ENCODE measurements at places on chromosomes 12 and 14.

- H3K4me1 ChIP-seq: no peaks in the 10 kb centered on the region
- H3K36me3 ChIP-seq: no peaks in the 10 kb centered on the region
- H3K4me3 ChIP-seq: no peak overlapping the region
- no peak for DNase-seq
- peaks cover 10% of the 10 kb centered on the region for H3K27me3 ChIP-seq
Measured at GRCh38 chr12:128268379-128268995, 1.5 kb downstream of the TMEM132C start.

DNA sequence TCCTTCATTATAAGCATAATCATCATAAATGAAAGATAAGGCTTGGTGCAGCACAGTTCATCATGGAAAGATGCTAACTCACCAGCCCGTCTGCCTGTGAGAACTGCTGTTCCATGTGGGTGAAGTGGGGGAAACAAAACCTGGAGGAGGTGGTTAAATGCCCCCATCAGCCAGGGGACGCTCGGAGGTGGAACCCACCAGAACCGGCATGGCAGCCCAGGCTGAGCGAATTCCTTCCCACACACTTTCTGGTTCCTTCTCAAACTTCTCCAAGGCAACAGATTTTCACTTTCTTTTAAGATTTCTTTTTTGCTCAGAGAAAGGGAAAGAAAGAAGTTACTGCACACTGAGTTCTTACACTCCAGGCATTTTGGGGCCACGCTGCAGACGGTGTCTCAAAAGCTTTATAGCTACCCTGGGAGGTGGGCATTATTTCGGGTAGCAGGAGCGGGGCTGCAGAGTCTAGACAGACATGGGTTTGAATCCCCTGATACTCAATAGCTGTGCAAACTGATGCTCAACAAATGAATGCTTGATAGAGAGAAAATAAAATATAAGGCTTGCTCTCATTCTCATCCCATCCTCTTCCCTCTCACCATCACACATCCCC, 190.7 kb downstream of the BCL11B start:
- DNase-seq: no peak
- H3K27ac ChIP-seq: no peak overlapping the region
- H3K4me3 ChIP-seq: no peak overlapping the region
- no peaks in the 10 kb centered on the region for H3K4me1 ChIP-seq
- H3K27me3 ChIP-seq: no peaks in the 10 kb centered on the region

GRCh38 chr12:29655861-29656260, 127.9 kb downstream of the TMTC1 start:
- no peak overlapping the region for H3K27ac ChIP-seq

DNA sequence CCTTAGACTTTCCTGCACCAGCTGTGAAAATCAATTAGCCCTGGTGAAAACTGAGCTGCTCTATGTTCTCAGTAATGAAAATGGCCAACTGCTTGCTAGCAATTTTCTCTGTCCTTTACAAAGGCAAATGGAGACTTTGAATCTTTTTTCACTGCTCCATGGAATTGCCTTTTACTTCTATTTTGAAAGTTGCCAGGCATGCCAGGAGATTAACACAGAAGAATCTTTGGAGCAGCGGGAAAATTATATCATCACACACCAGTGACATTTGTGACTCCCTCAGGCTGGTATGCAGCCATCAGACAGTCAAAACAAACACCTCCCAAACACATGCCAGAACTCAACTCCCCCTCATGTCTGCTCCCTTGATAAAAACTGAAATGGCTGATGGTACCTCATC, 872.0 kb upstream of the FLRT2 start:
- H3K27ac ChIP-seq: no peak overlapping the region
- H3K4me1 ChIP-seq: no peaks in the 10 kb centered on the region
- DNase-seq: no peak
- H3K36me3 ChIP-seq: no peaks in the 10 kb centered on the region
- H3K27me3 ChIP-seq: no peaks in the 10 kb centered on the region
- no peak overlapping the region for H3K4me3 ChIP-seq

GRCh38 chr14:37658156-37658555, 62.7 kb downstream of the TTC6 start:
- H3K36me3 ChIP-seq: no peaks in the 10 kb centered on the region
- no peaks in the 10 kb centered on the region for H3K27me3 ChIP-seq
- H3K4me3 ChIP-seq: no peak overlapping the region
- H3K27ac ChIP-seq: no peak overlapping the region

GRCh38 chr12:67386869-67387565, 117.9 kb downstream of the CAND1 start:
- no peaks in the 10 kb centered on the region for H3K36me3 ChIP-seq
- H3K27ac ChIP-seq: no peak overlapping the region
- no peaks in the 10 kb centered on the region for H3K4me1 ChIP-seq
- no peak for DNase-seq

- DNase-seq: peak; percentile 64
- H3K4me3 ChIP-seq: no peak overlapping the region
Measured at GRCh38 chr12:25276199-25276937, 25.6 kb upstream of the KRAS start.

GRCh38 chr14:103206836-103207387, 83.7 kb downstream of the TNFAIP2 start:
- peak overlapping the region; percentile 38 for H3K4me3 ChIP-seq
- H3K36me3 ChIP-seq: no peaks in the 10 kb centered on the region
- peak overlapping the region; percentile 89 for H3K27ac ChIP-seq
- peak; percentile 63 for DNase-seq
- no peaks in the 10 kb centered on the region for H3K27me3 ChIP-seq

- peaks cover 7% of the 10 kb centered on the region for H3K4me1 ChIP-seq
- no peaks in the 10 kb centered on the region for H3K27me3 ChIP-seq
- no peak for DNase-seq
- peak overlapping the region; percentile 92 for H3K27ac ChIP-seq
- peak overlapping the region; percentile 56 for H3K4me3 ChIP-seq
Measured at GRCh38 chr14:63642656-63643382, 1.1 kb upstream of the WDR89 start.

GRCh38 chr12:84856156-84856900, 56.3 kb downstream of the SLC6A15 start:
- DNase-seq: no peak
- no peaks in the 10 kb centered on the region for H3K36me3 ChIP-seq
- H3K4me1 ChIP-seq: no peaks in the 10 kb centered on the region
- H3K27ac ChIP-seq: no peak overlapping the region

DNA sequence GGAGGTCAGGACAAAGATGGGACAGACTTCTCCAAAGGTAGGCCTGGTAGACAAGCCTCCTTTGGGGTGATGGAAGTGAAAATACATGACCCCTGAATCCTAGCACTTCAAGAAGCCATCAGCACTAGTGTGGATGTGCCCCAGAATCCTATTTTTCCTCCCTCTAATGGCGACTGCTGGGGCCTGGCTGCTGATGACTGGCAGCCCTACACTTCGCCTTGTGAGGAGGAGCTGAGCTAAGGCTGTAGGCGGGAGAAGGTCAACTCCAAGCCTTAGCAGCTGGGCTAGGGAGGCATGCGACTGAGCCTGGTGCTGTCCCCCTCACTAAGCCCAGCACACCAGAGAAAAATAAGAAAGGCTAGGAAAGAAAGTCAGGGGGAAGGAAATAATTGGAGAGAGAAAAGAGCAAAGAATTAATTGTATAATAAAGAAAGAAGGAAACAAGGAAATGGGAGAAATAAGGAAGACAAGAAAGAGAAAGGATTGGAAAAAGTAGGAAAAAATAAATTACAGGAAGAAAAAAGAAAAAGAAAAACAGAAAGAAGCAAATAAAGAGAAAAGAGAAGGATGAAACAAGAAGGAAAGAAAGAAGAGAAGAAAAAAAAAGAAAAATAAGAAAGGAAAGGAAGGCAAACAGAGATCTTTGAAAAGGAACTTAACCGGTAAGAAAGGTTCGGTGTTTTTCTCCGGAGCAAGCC, 4.7 kb upstream of the HOXC10 start:
- DNase-seq: no peak
- no peak overlapping the region for H3K4me3 ChIP-seq
- H3K27me3 ChIP-seq: peaks cover 41% of the 10 kb centered on the region
- no peak overlapping the region for H3K27ac ChIP-seq
- peaks cover 24% of the 10 kb centered on the region for H3K4me1 ChIP-seq

- no peak overlapping the region for H3K27ac ChIP-seq
- H3K4me1 ChIP-seq: no peaks in the 10 kb centered on the region
- no peak overlapping the region for H3K4me3 ChIP-seq
- H3K36me3 ChIP-seq: no peaks in the 10 kb centered on the region
- H3K27me3 ChIP-seq: no peaks in the 10 kb centered on the region
Measured at GRCh38 chr12:115630136-115630535, 647.4 kb downstream of the MED13L start.

GRCh38 chr12:94276725-94277124, 128.3 kb downstream of the PLXNC1 start:
- peaks cover 4% of the 10 kb centered on the region for H3K27me3 ChIP-seq
- H3K36me3 ChIP-seq: no peaks in the 10 kb centered on the region
- H3K4me3 ChIP-seq: no peak overlapping the region
- H3K27ac ChIP-seq: no peak overlapping the region
- DNase-seq: no peak

Data from K562 (cell line).